Mammary epithelial cell (primary cell): ENCODE measurements at places on chromosomes 3 and 15.

- DNase-seq, result no peak
Observed at GRCh38 chr3:27127879-27128278, 241.3 kb downstream of the NEK10 start.

GRCh38 chr15:39573844-39574243 lies 7.0 kb upstream of the THBS1 start:
- no peak for DNase-seq

GRCh38 chr15:23566071-23566554 lies 639 bp downstream of the MKRN3 start:
- DNase-seq, result no peak

DNA sequence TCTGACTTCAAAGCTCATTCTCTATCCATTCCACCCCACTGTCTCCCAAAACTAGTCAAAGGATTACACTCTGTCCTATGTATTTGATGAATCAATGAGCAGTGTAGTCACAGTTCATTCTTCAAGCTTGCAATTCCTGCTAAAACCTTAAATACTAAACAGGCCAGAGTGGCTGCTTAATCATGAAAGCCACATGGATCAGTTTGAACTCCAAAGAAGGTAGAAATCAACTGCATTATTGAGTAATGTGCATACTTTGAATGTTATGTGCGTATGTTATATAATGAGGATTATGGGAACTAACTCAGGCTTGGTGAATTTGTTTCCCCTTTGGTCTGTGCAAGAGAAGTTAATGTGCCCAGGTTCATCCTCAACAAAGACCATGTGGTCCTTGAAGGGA lies 45.4 kb downstream of the PRICKLE2 start:
- DNase-seq, result no peak

GRCh38 chr3:126338790-126339288 lies 18.4 kb downstream of the KLF15 start:
- DNase-seq, result no peak

DNA sequence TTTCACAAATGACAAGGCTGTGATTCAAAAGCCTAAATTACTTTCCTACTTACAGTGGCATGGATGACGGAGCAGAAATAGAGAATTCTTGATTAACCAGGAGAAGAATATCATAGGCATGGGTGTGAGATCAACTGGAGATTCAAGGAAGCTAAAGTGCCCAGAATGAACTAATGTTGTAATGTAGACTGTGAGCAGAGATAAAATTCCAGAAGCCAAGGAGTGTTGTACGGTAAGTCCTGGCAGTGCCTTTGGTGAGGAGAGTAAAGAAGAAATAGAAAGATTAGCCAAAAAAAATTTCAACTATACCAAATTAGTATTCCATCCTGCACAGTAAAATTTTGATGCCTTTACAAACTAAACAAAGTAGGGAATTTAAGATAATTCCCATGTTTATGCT lies 75.9 kb downstream of the ZBTB20 start:
- DNase-seq, result no peak

- no peak for DNase-seq
Observed at GRCh38 chr15:34258151-34258550, 33.3 kb downstream of the EMC4 start.

GRCh38 chr3:152650177-152650576 lies 184.8 kb upstream of the P2RY1 start:
- no peak for DNase-seq

DNA sequence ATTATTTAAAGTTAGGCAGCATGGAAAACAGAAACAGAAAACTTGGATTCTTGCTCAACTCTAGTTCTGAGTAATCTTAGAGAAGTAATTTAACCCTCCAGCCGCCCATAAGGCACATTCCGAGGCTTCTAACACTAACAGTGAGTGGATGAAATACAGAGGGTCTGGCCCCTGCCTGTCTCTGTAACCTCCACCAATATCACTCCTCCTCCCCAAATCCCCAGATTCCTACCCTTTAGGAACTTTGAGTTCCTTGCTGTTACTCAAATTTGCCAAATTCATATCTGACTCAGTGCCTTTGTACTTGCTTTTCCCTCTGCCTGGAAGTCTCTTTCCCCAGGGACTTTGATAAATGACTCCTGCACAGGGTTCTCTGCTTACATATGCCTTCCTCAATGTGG lies 112.5 kb upstream of the TGFBR2 start:
- peak; percentile 60 for DNase-seq

DNA sequence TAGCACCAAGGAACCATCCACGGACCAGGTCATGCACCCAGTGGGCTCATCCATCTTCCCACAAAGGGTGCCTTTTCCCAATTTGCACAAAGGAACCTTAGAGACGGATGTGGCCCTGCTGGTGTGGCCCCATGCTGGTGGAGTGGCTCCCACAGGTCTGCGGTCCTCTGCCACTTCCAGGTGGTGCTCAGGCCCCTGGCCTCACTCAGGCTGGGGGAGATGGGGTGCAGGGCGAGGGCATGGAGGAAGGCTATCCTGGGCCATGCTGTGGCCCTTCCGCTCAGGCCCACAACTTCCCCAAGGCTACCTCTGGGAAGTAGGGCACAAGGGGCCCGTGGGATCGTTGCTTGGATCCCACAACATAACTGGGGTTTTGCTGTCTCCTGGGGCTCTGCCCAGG lies 5.2 kb upstream of the SYNM start:
- DNase-seq, result no peak

DNA sequence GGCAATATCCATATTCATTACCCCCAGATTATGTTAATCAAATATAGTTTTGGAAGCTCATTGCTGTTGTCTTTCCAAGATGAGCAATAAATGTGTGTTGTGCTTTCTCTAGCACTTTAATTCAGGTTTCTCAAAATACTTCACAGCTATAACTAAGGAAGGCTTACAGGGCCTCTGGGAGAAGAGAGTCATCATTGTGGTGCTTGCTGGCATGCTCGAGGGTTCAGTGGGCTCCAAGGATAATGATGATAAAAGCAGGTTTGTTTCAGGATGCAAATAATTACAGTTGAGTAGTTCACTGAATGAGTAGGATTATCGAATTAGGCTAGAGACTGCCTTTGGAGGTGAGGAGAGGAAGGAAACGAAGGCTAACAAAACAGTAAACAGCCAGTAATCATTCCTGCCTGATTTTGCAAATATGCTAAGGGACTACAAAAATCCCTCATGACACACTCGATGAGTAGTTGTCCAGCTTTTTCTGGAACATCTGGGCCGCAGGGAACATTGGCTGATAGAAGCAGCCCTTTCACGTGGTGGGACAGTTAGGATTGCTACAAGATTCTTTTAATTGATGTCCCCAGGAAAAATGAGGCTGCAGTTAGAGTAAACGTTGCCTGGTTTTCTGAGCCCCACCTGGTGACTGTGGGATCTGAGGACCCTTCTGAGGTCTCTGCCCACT lies 54.1 kb downstream of the SLC7A14 start:
- no peak for DNase-seq

- peak; percentile 91 for DNase-seq
Observed at GRCh38 chr15:80179025-80179759, 26.4 kb downstream of the FAH start.

GRCh38 chr3:29764041-29764440 lies 483.2 kb downstream of the RBMS3 start:
- DNase-seq, result no peak

GRCh38 chr15:29040370-29040751 lies 154.6 kb downstream of the APBA2 start:
- no peak for DNase-seq

DNA sequence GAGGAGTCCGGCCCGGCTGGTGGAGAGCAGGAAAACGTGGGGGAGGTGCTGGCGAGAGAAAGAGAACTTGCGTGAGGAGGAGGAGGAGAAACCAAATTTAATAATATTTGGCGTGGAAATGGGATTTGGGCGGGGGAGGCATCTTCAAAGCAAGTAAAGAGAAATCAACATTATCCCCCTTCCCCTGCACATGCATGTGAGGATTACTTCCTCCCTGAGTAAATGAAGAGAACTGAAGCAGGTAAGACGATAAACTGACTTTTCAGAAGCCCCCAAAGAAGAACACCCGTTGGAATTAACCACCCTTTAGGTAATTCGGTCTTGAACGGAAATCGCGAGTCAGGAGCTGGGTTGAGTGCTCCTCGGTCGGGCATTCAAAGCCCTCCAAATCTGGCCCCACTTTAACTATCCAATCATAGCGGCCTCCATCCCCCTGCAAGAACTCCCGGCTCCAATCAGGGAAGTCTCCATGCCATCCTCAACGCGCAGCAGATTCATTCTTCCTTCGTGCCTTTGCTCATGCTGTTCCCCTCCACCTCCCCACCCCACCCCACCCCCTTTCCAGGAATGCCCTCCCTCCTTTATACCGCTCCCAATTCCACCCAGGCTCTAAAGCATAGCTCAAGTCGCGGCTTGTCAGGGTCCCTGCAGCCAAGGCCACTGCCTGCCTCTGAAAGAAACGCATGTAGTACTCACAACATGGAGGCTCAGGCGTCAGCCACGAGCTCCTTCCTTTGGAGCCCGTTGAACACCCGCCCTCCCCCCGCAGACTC lies 545 bp upstream of the RFX7 start:
- DNase-seq, result peak; percentile 85

GRCh38 chr3:19945969-19946831 lies 697 bp upstream of the RAB5A start:
- peak; percentile 23 for DNase-seq

DNA sequence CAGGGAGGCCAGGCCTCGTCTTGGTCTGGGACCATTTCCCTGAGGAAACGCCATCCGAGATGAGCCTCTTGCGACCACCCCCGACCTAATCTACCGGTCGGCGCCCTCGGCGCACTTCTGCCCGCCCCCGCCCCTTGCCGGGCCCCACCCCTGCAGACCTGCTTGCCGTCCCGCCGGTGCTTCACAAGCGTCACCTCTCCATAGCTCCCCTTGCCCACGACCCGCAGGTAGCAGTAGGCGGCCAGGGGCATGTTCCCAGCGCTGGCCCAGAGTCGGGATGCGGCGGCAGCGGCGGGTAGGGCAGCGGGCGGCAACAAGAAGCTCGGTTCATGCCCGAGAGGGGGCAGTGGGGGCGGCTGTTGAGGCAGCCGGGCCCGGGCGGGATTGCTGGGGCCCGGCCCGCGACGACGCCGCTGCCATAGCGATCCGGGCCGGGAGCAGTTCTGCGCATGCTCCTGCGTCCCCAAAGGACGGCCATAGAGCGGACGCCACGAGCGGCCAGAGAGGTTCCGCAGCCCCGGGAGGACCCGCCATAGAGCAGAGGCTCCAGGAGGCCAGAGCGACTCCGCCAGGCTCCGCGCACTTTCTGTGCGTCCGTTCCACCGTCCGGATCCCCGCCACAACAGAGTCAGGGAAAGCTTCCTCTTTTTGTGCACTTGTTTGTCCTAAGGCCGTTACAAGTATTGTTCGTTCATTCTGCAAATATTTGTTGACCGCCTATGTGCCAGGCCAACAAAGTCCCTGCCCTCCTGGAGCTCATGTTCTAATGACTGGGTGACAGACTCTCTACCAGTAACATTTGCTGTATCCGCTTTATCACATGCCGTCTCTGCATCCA lies at the start of gene NEK4:
TSS of gene NEK4 (minus strand) at position 445 of the 838 bp plus-strand sequence. CDS start at position 251, 194 bp downstream.
- peak; percentile 87 for DNase-seq

- DNase-seq, result no peak
Observed at GRCh38 chr15:29066838-29067237, 181.1 kb downstream of the APBA2 start.

- no peak for DNase-seq
Observed at GRCh38 chr3:56612146-56612545, 55.2 kb downstream of the CCDC66 start.

DNA sequence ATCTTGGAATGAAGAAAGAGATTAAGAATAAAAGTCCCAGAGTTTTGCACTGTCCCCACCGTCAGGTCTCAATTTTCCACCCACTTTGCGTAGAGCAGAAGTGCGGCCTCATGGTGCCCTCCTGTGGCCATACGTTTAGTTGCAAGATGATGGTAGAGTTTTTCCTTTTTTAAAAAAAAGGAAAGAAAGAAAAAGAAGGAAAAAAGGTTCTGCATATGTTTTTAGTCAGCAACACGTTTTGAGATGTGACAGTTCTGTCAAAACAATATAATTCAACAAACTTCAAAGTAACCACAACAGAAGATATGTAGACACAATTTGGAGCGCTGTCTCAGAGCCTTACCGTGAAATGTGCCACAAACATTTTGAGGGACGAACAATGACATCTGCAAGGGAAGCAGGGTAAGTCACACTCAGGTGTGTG lies 24.6 kb downstream of the EBLN2 start:
- no peak for DNase-seq

DNA sequence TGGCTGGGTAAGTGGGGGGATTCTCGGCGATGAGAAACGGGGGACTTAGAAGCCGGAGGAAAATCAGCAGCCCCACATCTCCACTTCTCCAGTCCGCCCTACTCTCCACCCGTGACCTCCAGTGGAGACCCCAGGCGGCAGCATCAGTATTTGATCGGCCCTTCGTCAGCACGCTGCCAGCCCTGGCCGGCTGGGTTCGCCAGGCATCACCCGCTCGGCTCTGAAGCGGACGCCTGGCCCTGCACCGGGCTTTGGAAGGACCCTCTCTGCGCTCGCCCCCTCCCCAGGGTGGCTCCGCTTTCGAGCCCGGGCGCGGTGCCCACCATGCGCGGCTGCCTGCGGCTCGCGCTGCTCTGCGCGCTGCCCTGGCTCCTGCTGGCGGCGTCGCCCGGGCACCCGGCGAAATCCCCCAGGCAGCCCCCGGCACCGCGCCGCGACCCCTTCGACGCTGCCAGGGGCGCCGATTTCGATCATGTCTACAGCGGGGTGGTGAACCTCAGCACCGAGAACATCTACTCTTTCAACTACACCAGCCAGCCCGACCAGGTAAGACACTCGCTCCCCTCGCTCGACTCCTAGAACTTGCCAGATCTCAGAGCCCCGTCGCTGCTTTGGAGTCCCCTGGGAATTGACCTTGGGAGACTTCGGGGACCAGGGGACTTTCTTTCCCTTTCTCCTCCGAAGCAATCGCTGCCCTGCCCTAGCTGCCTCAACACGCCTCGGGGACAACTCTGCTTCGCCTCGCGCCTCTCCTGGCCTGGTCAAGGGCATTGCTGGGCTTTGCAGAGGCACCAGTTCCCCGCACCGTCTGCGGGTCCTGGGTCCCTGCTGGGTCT lies 561 bp downstream of the SIDT1 start:
- DNase-seq, result no peak

DNA sequence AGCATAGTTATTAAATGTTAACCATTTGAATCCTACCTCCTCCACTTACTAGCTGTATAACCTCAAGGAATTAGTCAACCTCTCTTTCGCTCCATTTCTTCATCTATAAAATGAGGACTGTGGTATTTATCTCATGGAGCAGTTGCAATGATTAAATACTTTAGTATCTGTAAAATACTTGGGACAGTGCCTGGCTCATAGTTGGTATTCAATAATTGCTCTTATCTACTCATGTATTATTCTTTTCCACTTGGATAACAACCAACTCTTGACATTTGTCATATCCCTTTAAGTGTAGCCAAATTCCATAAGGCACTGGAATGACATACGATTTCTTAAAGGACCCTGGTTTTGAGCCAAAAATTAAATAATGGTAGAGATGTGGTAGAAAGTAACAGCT lies 72.0 kb downstream of the FSIP1 start:
- no peak for DNase-seq
